Cortex of kidney (tissue), 1 donor: ENCODE measurements at places on chromosomes 7 and 10.

GRCh38 chr10:131901181-131901829 is 497 bp downstream of the PPP2R2D start:
- DNase-seq, result no peak

GRCh38 chr10:120012566-120012965 is 120.0 kb downstream of the SEC23IP start:
- DNase-seq, result no peak

GRCh38 chr7:149875396-149875795 is 1.6 kb downstream of the ATP6V0E2 start:
- no peak for DNase-seq

DNA sequence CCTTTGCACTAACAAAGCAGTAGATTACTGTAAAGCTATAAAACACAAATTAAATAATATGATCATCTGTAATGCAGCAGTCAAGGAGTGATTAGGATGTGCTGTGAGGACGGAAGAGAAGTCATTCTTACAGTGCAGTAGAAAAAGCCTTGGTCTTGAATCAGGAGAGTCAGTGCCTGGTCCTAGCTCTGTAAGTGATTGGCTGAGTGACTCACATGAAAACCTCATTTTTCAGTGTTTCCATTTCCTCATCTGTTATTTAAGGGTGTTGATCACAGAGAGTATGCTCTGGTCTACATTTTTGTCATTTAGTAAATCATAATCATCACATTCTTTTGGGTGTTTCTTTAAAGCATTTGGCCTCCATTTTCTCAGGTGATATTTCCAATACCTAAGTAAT is 717.8 kb downstream of the LRMDA start:
- no peak for DNase-seq

GRCh38 chr10:19872504-19873271 is 56.5 kb downstream of the PLXDC2 start:
- no peak for DNase-seq

GRCh38 chr10:58435297-58435985 is 50.2 kb downstream of the TFAM start:
- no peak for DNase-seq

GRCh38 chr10:71396711-71397295 is at the start of gene CDH23:
Gene CDH23, plus strand, starts transcription at chr10:71396920. Its CDS starts 42,912 bp downstream, at chr10:71439832.
- no peak for DNase-seq

GRCh38 chr7:67773081-67773480 is 776.4 kb downstream of the TYW1 start:
- no peak for DNase-seq

DNA sequence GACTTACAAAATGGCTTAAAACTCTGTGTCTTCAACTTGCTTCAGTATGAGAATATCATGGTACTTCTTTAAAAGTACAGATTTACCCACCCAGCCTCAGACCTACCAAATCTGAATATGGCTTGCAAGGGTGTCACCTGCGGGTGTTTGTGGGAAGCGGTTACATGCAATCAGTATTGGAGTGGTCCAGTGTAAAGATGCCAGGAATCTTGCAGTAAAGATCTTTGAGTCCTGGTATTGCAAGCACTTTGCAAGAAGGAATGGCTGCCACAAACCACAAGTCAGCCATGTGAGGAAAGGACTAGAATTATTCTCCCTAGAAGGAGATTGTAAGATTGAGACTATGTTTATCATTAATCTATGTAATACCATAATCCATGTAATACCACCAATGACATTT is 115.1 kb downstream of the PON1 start:
- no peak for DNase-seq

DNA sequence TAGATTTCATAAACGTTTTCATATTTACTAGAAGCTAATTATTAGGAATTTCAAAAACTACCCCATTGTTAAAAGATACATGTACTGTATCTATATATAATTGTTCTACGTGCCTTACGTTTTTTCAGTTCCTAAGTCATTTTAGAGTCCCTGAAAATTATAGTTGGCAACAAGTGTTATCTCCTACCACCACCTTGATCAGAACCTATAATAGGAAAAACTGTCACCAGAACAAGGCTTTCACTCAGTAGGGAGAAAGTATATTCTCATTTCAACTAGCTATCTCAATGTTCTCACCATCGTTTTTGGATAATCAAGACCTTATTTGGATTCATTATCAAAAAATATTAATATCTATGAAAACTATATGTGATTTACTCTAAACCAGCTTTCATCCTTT is 107.7 kb downstream of the CPEB3 start:
- no peak for DNase-seq

DNA sequence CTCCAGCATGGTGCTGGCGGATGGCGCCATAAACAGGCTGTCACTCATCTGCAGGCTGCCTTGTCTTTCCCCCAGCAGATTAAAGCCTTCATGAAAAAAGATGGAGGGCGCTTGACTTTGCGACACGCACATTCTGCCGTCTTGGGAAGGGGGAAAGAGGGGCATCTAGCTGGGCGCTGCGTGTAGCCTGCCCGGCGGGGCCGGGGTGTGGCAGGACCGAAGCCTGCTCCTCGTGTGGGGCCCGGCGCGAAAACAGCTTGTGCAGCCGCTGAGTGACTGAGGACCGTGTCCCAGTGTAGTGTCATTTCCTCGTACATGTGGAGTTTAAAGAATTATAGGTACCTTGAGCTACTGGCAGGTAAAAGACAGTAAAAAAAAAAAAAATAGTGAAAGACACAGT is 97.9 kb downstream of the MGMT start:
- DNase-seq, result no peak

- no peak for DNase-seq
Observed at GRCh38 chr7:137135654-137136350, 207.7 kb downstream of the PTN start.

GRCh38 chr7:113550966-113551365 is 367.8 kb downstream of the PPP1R3A start:
- no peak for DNase-seq
